Amniotic epithelial cell (primary cell): ENCODE measurements at places on chromosomes 12 and 14.
A peak's percentile ranks its signal among the peaks of the same experiment; 100 is the strongest.

GRCh38 chr12:88241862-88242570 is 99.9 kb downstream of the TMTC3 start:
- peak; percentile 95 for DNase-seq

GRCh38 chr12:92044435-92044834 is 101.2 kb downstream of the BTG1 start:
- peak; percentile 62 for DNase-seq

DNA sequence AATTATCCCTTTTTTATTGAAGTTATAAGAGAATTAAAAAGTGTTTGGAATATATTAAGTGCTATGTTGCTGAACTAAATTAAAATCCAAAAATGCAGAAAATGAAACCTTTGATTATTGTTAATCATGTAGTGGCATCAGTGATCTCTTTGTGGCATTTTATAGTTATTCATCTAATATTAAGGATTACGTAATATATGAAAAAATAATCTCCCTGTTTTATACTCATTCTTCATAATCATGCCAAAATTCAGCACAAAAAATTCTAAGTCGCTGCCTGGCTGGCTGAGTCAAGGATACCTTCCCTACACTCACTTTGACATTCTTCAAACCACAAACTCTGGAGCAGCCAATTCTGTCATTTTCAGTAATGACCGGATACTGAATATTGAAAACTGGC is 63.7 kb downstream of the ARL1 start:
- no peak for DNase-seq

- DNase-seq: no peak
Observed at GRCh38 chr12:117885211-117885610, 83.6 kb downstream of the KSR2 start.

DNA sequence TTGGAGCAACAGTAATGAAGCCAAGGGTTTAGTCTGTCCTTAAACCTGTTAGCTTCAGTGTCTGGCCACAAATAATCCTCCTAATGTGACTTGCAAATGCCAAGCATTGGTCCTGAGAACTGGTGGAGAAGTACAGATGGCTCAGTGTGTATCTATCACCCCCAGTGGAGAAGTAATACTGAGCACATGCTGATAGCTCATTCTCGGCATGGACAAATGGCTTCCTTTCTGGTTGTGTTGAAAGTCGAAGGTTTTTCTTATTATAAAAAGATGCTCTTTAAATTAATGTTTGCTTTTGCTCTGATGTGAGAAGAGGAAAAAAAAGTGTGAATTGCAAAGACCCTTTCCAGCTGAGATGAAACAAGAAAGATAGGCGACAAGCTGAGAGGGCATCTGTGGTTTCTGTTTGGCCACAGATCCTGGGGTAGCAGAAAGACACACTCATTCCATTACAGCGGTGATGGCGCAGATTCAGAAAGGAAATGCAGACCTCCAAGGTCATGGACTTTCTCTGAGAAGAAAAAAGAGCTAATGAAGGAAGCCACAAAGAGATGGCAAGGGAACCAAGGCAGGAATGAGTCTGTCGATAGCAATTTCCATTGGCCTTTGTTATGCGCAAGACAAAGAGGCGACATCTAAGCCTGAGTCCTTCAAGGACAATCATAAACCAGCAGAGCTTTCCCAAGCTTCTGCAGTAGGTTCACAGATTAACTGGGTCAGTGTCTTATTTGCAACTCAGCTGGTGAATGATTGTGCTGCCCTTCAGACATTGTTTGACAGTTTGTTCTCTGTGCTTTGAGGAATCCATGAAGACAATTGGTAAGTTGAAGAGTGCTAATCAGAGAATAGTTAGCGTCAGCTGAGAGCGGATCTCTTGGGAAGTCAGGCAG is 155.5 kb upstream of the RGS6 start:
- no peak for DNase-seq

DNA sequence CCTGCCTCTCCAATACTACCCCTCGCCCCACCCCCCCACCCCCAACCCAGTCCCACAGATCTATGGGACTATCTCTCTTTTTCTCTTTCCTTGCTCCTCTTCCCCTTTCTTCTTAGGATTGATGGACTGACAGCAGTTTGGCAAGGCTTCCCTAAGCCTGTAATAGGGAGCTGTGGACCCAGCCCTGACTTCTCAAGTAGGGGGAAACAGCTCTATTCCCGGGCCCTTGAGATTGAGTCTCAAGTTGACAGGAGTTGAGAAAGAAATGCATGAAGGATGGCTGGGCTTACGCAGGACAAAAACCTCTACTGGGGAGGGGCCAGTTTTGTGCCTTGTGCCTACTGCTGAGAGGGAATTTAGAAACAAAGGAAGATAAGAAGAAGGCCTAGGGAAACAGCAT is 60.4 kb downstream of the SMUG1 start:
- DNase-seq: peak; percentile 62

DNA sequence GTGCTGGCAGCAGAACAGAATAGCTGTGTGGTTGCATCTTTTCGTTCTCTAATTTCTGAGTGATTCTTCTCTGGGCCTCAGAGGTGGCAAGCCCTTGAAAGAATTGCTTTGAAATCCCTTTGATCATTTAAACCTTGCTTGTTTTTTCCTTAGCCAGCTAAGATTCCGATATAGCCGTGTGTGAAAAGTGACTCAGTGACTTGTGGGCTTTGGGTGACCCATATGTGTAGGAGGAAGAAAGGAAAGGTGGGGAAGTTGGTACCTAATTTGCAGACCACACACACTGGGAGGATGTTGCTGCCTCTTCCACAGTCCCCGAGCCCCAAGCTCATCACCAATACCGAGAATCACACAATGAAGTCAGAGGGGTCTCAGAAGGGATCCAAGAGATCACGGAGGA is 18.8 kb downstream of the SLC24A4 start:
- no peak for DNase-seq

- DNase-seq: peak; percentile 88
Observed at GRCh38 chr12:78403681-78404080, 460.9 kb upstream of the SYT1 start.

- DNase-seq: no peak
Observed at GRCh38 chr12:3613641-3614395, 122.8 kb downstream of the PRMT8 start.

DNA sequence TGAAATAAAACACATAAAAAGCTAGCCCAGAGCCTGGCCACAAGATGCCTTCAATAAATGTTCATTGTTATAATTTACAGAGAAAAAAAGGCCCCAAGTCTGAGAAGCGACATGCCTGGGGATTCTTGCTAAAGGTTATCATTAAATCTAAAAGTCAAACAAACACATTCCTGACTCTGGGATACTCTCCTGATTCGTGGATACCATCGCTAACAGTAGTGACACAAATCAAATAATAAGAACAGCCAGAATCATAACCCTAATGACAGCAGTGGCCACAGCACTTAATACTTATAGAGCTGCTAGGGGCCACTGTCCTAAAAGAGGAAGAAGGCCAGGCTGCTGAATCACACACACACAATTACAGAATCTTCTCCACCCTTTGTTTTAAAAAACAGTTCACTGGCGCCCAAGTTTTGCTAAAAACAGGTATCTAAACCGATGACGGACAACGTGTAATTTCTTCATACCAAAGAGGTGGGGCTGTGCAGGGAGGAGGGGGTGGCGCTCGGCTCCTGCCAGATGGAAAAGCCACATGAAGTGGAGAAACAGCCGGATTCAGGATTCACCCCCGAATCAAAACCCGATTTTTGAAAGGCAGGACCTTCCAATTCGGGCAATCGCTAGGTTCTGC is 1.2 kb downstream of the CLIP1 start:
- peak; percentile 59 for DNase-seq

DNA sequence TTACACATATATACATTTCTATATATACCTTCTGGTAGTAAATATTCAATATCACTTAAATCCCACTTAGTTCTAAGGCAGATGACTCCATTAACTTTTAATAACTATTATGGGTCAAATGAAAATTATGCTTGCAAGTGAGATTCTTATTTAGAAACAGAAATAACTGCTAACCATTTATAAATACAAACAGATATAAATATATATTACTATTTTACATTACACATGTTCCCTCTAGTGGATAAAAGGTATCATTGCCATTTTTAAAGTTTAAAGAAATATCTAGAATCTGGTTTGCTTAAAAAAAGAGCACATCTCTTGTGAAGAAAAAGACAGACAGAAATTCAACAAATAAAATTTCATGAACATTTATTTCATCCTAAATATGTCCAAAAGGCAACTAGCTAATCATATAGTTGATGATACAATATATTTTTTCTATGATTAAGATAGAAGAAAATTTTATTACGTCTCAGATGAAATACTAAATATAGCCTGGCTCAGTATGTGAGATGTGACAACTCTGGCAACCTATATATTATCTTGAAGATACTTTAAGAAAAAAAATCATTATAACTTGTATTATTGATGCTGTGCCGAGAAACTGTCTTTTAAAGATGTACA is 11.7 kb upstream of the RAD51AP1 start:
- peak; percentile 13 for DNase-seq

DNA sequence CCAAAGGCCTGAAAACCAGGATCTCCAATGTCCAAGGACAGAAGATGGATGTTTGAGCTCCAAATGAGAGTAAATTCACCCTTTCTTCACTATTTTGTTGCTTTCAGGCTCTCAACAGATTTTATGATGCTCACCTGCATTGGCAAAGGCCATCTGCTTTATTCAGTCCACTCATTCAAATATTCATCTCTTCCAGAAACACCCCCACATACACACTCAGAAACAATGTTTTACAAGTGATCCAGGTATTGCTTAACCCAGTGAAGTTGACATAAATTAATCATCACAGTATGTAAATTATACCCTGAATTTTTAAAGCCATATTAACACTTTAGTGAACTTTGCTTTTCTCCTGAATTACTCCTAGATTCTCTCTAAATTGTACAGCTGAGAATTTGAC is 63.3 kb downstream of the DUSP6 start:
- peak; percentile 52 for DNase-seq

- peak; percentile 55 for DNase-seq
Observed at GRCh38 chr12:51873251-51873994, 14.5 kb upstream of the ANKRD33 start.

DNA sequence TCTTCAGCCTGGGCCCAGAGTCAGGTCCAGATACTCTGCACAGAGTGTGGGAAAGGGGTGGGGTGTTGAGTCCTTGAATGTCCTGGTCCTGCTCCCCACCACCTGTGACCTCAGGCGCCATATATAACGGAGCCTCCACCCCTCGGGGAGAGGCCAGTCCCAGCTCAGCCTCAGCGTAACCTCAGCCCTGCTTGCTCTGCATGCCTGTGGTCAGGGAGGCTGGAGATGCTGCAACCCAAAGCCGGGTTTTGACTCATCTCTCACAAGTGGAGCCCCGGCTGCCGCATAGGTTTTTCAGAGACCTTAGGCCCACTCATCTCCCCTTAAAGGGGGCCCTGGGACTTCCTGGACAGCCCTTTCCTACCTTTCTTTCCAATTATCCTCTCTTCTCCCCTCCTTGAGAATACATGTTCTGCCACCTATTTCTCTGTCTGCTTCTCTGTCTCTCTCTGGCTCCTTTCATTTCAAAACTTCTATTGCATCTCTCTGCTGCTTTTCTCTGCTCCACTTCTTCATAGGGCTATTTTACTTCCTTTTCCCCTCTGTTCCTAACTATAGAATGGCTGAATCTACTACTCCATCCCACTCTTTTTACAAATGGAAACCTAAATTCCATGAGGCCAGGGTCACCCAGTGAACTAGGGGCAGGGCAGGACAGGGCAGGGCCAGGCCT is 1.2 kb downstream of the ITGB7 start:
- DNase-seq: peak; percentile 91

- no peak for DNase-seq
Observed at GRCh38 chr14:87615047-87615446, 377.9 kb downstream of the GALC start.

- DNase-seq: peak; percentile 72
Observed at GRCh38 chr12:120229071-120229486, 28.2 kb upstream of the RPLP0 start.

DNA sequence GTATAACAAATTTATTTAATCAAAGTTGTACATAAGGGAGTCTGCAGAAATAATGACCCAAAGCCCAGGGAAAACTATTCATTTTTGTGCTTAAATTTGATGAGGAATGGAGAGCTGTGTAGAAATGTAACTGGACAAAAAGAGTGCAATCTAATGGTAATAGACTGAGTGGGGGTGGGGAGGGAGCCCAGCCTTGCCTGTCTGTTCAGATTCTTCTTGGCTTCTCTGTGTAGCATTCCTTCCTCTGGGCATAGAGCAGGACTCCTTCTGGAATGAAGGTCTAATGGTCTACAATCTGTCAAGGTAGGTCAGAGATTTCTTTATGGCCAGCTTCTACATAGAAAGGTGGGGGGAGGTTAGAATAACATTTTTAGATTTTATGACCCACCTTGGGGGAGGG is 126.1 kb downstream of the SYT10 start:
- no peak for DNase-seq

DNA sequence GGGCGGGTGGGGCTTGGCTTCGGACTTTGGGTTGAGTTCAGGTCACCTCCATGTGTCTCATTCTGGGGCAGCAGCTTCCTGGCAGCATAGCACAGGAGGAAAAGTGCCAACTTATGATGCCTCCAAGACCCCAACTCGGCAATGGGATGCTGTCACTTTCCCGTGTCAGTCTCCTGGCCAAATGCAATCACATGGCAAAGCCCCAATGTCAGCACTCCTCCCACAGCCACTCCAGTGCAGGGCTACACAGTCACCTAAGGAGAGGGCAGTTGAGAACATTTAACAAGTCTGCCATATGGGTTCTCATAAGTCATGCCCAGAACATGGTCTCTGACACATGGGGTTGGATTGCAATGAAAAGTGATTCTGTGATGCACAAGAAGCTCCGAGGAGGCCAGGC is 26.7 kb downstream of the ELK3 start:
- DNase-seq: peak; percentile 42

DNA sequence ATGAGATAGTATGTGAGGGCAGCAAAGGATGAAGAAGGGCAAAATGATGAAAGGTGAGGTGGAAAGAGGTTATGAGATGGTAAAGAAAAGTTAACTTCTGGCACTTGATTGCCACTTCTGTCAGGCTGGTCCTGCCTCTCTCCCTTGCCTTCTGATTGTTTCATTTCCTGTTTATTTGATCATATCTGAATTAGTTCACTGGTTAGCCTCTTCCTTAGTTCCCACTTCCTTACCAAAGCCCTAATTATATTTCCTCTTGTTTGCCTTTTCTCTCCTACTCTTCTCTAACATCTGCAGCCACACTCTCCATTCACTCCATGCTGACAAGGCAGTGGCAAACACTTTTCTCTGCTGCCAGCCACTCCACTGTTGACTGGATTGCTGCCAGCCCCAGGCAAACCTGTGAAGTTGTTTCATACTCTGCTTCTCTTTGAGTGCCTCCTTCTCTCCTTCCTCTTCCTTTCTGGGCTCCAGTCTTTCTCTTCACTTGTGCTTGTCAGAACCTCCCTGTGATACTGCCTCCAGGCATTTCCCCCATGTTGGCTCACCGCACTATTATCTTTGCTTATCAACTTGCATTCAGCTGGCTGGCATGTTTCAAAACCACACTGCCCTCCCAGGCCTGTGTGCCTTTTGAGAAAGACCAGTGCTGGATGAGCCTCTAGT is 8.1 kb downstream of the PNP start:
- DNase-seq: peak; percentile 98

- DNase-seq: no peak
Observed at GRCh38 chr12:50627491-50627890, 122.7 kb downstream of the DIP2B start.

GRCh38 chr12:122834921-122835749 is at the start of gene HIP1R:
Gene HIP1R (plus strand): TSS chr12:122835457. CDS start chr12:122835551, 94 bp downstream.
- no peak for DNase-seq
